ENCODE measurements at places on chromosomes 3 and 15.

DNA sequence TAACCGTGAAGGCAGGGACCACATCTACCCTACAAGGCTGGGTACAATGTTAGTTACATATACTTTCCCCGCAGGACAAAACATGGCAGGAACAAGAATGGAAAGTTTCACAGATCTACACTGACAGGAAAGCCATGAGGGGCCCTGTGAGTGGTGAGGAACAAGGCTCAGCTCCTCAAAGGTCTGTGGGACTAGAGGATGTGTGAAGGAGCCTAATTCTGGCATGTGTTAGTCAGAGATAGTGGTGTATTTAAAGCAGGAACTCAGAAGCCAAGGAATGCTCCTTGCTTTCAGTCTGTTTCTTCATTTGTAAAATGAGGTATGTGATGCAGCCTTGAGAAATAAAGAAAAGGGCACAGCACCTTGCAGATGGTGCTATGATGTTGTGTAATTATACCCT, 25.1 kb downstream of the ETV5 start:
- DNase-seq: no peak

DNA sequence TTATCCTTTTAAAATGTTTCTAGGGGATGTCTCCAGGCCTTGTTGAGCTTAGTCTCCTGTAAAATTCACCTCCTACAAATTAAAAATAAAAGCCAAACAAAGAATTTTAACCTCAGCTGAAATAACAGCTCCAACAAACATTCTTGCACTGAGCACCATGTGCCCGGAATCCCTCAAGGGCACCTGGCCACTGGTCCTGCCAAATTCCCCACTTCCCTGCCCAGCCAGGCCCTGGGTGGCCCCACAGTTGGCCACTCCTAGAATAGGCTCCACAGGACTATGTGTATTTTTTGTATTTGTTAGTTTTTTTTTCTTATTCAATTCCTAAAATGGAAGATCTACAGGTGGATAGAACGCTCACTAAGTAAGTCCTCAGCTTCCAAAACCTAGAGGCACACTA, 33.1 kb upstream of the PLA2G4E start:
- no peak for DNase-seq

GRCh38 chr15:92907896-92908712, 8.0 kb downstream of the CHD2 start:
- DNase-seq: peak; percentile 81

DNA sequence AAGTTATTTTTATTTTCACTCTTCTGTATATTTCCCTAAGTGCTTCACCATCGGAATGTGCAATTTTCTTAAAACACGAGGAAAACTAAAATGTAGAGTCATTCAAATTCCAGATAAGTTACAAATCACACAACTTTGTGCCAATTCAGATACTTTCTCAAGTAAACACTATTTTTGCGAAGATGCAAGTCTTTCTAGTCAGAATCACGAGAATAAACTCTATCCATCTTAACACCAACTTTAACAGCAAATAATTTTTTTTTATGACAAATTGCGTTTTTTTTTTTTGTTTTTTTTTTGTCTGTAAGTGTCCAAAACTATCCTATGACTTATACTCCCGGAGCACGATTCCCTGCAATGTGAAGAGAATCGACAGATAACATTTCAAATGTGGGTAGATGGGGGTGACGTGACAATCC, 1.3 kb downstream of the STAG1 start:
- DNase-seq: no peak

DNA sequence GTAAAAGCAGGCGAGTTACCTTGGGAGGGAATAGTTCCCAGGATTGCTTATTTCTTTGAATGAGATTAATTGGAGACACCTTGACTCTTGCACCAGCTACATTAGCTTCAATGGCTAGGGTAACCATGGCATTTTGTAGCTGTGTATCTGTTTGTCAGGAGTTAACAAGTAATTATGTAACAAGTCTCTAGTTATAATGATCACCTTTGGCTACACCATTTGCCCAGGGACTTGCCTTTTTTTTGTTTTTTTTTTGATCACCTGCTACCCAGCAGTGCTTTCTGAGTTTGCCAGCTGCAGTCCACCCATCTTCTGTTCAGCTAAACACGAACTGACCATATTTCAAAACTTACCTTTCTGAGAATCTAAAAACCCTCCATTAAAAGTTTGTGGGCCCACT, 2.2 kb downstream of the MED12L start:
- no peak for DNase-seq

DNA sequence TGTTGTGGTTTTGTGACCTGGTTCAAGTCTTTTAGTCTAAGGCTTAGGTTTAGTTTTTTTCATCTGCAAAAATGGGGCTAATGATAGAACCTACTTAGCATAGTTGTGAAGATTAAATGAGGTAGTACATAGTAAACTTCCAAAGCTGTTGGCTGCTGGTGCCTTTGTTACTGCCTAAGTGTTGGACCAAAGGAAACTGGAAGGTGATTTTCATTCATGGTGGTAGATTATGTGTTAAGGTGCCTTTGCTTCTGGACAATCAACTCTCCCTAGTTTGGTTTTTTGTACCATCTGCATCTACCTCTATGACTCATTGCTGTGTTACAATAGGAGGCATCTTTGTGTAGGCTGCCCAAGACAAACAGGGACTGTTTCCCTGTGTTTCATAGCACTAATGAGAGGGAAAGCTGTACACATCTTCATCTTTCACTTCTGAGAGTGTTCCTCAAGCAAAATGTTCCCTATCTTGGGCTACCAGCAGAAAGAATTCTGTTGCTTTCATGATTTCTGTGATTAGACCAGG, 3.2 kb downstream of the MAP2K1 start:
- peak; percentile 70 for DNase-seq

- peak; percentile 57 for DNase-seq
Measured at GRCh38 chr15:38894243-38894948, 329.8 kb upstream of the RASGRP1 start.

GRCh38 chr15:66646799-66647198, 55.2 kb upstream of the SMAD6 start:
- DNase-seq: peak; percentile 14

DNA sequence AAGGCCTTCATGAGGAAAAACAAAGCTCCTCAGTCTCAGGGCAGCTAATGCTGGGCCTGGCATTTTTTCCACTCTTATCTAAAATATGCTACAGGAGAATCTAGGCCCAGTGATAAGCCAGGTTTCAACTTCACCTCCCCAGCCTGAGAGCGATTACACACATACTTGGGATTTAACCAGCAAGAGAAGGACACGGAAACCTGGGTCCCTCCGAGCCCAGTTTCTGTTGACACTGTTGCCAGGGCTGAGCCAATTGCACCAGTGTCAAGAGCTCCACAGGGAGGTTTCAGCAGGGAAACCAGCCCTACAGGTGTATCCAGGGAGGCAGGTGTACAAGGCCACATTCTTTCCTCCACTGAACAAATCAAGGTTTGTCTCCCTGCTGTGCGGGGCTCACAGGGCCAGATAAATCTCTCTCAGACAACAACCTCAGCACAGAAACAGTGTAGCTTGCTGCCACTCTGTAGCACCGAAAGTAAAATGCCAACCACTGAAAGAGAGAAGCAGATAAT, 85.4 kb downstream of the MAGI1 start:
- peak; percentile 78 for DNase-seq

GRCh38 chr15:76059320-76060117, at the start of gene TMEM266:
TSS of gene TMEM266 (plus strand) at chr15:76059985. CDS start at chr15:76134264, 74,279 bp downstream.
- peak; percentile 47 for DNase-seq

GRCh38 chr15:57320631-57321220, 55.6 kb upstream of the CGNL1 start:
- no peak for DNase-seq

DNA sequence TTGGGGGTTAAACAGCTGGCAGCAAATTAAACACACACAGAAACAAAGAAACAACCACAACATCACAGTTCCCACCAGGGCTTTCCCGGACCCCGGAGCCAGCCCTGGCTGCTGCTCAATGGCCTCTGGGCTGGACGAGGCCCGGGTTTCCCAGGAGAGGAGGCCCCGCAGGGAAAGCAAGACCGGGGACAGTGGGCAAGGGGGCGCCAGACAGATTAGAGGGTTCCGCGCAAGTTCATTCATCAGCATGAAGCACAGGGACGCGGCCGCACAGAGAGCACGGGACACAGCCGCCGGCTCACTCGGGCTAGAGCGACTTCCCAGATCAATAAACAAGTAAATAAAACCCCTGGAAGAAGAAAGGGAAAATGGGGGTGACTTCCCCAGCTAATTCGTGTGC, 66.4 kb upstream of the RPL32 start:
- no peak for DNase-seq

- no peak for DNase-seq
Measured at GRCh38 chr3:144923046-144923775, 951.6 kb downstream of the DIPK2A start.

DNA sequence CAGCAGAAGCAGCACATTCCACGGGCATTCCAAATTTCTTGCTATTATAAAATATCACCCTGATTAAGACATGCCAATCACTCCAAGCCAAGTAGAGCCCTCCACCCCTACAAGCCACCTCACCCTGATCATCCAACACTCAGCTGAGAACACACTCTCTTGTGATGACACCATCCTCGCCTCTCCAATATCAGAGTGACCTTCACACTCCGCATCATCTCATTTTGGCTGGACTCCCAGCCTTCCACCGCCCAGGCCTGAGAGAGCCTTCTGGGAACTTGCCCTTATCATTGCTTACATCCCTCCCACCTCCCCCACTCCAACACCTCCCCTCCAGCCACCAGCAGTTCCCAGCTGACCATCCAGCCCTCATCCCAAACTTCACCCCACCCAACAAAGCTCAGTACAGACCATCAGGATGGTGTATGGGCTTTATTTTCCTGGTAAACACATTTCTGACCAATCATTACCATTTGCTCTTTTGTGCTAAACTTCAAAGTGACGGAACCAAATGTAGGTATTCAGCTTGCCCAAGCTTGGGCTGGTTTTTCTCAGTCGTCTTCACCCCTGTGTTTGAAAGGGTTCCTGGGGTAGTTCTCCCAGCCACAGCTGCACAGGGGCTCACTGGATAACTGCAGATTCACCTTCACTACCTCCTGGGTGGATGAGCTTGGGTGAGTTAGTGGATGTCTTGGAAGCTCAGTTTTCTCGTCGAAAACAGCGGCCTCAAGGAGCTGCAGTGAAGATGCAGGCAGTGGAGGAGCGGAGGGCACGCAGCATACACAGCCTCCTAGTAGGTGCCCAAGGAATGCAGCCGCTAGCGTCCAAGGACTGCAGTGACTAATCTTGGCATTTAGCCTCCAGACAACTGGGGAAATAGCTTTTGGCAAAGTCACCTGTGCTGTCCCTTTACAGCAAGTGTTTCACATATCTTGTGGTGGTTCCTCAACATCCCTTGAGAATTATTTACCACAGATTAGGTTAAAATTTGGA, 115.1 kb downstream of the LIPC start:
- peak; percentile 80 for DNase-seq

DNA sequence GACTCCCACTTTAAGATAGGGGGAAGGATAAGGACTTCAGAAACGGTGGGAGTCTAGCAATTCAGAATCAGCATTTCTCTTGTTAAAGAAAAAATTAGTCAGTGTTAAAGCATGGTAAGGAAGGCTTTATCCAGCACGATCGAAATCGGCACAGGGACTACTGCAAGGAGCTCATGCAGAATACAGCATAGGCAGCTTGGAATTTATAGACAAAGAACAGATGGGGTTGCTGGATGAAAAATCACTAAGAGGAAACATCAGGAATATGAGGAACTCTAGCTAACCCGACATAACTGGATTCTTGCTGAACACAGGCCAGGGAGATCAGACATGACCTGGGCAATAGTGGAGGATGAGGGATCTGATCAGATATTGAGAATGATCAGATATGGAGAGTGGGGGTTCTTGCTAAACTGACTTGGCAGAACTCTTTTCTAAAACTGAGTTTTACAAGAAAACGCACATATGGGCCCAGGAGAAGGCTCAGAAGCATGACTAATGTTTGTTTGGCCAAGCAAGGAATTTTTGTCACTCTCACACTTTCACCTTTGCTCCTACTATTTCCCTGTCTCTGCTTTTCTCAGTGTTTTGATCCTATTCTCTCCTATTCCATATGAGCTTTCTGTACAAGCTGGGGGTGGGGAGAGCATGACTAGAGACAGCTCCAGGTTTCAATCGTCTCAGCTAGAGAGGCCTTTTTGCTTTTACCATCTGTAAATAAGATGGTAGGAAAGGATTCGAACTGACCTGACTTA, 3.9 kb upstream of the PLCH1 start:
- DNase-seq: no peak

- DNase-seq: peak; percentile 33
Measured at GRCh38 chr3:16319307-16319706, 54.3 kb downstream of the OXNAD1 start.

- DNase-seq: peak; percentile 57
Measured at GRCh38 chr3:47455806-47456452, 19.8 kb downstream of the SCAP start.
